ENCODE measurements at places on chromosomes 3 and 15.

DNA sequence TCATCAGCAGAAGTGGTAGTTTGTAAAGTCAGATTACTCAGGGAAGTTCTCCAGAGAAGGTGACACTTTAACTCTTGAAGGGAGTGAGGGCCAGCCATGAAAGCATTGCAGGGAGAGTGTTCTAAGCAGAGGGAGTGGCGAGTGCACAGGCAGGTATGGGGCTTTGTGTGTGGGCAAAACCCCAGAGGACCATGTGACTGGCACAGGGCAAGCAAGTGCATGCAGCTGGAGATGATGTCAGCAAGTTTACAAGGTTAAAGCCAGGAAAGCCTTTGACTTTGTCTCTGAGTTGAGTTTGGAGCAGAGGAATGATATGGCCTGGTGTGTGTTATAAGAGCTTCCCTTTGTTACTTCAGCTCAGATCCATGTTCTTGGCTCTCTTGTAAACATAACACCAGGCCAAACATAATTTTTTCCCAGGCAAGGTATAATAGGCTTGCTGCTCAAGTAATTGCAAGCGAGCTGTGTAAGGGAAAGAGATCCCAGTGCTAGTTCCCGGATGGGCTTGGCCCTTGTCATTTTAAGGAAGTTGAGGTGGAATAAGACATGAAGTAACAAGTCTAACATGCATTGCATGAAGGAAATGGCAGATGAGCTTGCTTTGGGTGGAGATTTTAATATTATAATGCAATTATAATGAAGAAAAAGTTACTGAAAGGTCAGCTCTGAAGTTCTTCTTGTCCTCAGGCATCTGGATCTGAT is 341.1 kb upstream of the LRRC3B start:
- no peak for DNase-seq

DNA sequence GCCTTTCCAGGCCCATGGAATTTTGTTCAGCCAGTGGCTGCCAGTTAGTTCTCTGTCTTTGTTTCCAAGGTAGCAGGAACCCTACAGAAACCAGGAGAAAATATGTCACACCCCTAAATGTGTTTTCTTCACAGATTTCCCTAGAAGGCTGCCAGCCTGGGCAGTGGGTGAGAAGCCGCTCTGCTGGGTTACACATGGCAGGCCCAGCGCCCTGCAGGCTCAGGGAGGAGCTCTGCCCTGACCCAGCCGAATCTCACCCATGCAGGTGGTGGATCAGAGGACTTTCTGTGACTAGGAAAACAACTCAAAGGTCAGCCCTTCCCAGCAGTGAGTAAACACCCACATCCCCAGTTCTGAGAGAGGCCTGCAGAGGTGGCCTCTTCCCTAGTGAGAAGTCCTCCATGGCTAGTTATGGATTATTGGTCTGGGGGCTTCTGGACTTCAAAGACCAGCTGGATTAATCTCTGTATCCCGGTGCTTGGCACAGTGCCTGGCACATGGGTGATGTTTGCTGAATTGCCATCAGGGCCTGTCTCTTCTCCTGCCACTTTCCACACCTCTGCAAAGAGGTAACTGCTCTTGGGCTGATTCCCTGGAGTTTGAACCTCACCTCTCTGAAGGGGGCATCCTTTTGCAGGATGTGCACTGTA is 34.7 kb upstream of the BDH1 start:
- DNase-seq: no peak

GRCh38 chr15:77721963-77722362 is 89.3 kb upstream of the LINGO1 start:
- DNase-seq: no peak

DNA sequence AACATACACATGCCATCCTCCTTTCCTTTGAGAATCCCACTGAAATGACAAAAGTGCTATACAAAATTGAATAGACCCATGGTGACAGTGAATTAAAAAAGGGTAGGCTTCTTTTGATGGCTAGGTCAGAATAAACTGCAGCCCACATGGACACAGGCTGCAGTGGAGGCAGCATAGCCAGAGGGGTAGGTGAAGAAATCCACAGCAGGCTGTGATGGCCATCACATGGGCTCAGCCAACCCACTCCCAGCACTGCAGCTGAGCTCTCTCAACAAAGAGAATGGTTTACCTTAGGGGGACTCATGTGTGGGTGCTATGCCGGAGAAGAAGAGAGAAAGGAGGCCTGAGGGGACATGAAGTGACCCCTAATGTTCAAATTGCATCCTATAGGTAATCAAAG is 331.1 kb downstream of the CHST2 start:
- no peak for DNase-seq

GRCh38 chr3:78794431-78794830 is 973.4 kb downstream of the ROBO1 start:
- DNase-seq: no peak

DNA sequence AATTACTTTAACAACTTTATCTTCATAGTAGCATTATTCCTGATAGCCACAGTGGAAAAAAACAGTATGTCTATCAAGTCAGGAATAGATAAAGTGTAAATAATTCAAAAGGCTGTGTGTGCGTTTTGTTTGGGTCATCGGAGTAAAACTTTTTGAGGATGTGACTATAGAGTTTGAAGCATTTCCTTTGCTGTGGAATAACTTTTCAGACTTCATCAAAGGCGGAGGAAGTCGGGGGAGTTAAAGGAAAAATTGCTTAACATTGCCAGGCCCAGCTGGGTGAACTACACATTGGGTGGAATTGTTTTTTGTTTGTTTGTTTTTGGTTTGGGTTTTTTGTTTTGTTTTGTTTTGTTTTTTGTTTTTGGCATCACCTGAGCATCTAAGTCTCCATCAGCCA is 70.4 kb upstream of the CRTC3 start:
- DNase-seq: no peak

- DNase-seq: no peak
These were observed 22.1 kb downstream of the ZNF621 start for GRCh38 chr3:40546816-40547215.

GRCh38 chr3:186732169-186732766 is 15.1 kb downstream of the KNG1 start:
- no peak for DNase-seq

GRCh38 chr3:10088256-10088655 is 19.8 kb downstream of the FANCD2OS start:
- DNase-seq: no peak

GRCh38 chr3:147354623-147355022 is 51.7 kb downstream of the ZIC4 start:
- no peak for DNase-seq

GRCh38 chr3:167773584-167773983 is 38.1 kb downstream of the SERPINI1 start:
- no peak for DNase-seq

- DNase-seq: no peak
These were observed 308.3 kb downstream of the GAP43 start for GRCh38 chr3:115931581-115931980.

- no peak for DNase-seq
These were observed 5.9 kb downstream of the ZSCAN2 start for GRCh38 chr15:84606653-84607120.

- DNase-seq: no peak
These were observed 59.7 kb downstream of the RLBP1 start for GRCh38 chr15:89161666-89162065.

GRCh38 chr3:187104933-187105332 is 34.4 kb downstream of the RPL39L start:
- no peak for DNase-seq

DNA sequence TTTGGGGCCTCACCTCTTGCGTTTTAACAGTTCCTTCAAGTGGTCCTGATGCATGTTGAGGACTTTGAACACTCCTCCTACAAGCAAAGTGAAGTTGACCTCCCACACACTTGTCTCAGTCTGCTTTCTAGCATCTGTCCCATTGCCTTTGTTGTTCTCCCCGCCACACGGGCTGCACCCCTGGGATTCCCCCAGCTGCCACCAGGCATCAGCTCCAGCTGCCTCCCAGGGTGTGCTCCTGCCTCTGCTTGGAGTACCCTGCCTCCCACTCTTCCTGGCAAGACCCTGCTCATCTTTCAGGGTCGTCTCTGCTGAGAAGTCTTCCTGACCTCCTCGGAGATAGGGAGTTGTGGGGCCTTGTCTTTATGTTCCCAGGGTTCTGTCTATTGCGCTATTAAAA is 52.2 kb downstream of the IGF1R start:
- no peak for DNase-seq

DNA sequence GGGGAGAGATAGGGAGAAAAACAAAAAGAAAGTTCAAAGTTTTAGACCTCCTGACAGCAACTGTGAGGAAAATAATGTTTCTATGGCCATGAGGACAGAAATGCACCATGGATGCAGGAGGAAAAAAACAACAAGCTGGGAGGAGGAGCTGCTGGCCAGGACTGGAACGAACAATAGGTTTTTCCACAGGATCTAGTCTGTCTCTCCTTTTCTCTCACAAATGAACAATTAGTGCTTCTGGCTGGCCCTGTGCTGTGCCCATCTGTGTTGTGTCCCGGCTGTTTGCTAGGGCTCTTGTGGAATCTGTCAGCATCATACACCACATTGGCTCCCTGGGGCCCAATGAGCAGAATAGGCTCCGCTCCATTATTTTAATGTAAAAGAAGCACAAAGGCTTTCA is 15.2 kb downstream of the GK5 start:
- DNase-seq: no peak

GRCh38 chr15:45704329-45705249 is 69.8 kb downstream of the SQOR start:
- peak; percentile 64 for DNase-seq

- DNase-seq: no peak
These were observed 14.1 kb downstream of the STARD5 start for GRCh38 chr15:81309647-81310450.

GRCh38 chr3:38649500-38650247 is at the start of gene SCN5A:
SCN5A (minus strand) TSS chr3:38649687; CDS start chr3:38633307, 16,380 bp downstream.
- DNase-seq: peak; percentile 75

GRCh38 chr3:195172896-195173295 is 98.1 kb downstream of the XXYLT1 start:
- DNase-seq: no peak

DNA sequence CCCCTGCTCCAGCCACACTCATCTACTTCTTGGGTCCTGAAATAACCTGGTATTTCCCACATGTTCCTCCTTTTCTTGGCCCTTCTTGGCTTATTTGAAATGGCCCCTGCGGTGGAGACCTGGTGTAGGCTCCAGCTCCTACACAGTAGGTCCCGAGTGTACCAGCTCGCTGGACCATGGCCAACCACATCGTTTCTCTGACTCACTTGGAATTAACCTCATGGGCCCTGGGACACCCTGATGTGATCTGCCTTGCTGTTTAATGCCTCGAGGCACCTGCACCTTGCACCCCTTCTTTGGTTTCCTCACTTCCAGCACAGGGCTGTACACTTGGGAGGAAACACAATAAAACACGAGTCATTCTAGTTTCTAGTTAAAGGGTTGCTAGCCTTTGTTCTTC is 60.3 kb downstream of the FEM1B start:
- no peak for DNase-seq

DNA sequence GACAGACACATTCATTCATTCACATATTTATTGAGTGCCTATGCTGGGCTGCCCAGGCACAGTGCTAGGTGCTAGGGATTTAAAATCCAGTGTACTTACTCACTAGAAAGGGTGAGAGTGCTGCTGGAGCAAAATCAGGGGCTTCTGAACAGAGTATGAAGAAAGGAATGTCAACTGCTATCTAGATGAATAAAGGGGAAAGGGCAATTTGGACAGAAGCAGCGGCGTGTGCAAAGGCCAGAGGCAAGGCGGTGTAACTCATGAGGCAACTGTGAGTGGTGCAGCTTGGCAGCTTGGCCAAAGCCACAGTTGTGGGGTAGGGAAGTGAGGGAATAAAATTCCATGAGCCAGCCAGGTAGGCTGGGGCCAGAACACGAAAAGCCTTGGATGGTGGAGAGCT is 76.7 kb downstream of the RAD18 start:
- no peak for DNase-seq

DNA sequence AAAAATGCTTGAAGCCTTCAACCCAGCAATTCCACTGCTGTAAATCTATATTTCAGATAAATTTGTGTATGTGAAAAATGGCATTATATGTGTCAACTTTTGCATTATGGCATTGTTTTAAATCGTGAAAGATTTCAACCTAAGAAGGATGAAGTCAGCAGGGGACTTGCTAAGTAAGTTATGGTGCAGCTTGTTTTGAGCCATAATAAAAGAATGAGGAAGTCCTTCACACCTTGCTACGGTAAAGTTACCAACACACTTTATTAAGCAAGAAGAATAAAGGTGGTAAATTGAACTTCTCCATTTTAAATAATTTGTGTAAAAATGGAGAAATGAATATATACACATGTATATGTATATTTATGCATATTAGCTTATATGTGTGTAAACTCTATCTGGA is 371.4 kb downstream of the ROBO2 start:
- DNase-seq: no peak

GRCh38 chr3:191296041-191296541 is 33.1 kb upstream of the CCDC50 start:
- DNase-seq: no peak

GRCh38 chr3:192812743-192813383 is 85.5 kb upstream of the FGF12 start:
- peak; percentile 39 for DNase-seq

DNA sequence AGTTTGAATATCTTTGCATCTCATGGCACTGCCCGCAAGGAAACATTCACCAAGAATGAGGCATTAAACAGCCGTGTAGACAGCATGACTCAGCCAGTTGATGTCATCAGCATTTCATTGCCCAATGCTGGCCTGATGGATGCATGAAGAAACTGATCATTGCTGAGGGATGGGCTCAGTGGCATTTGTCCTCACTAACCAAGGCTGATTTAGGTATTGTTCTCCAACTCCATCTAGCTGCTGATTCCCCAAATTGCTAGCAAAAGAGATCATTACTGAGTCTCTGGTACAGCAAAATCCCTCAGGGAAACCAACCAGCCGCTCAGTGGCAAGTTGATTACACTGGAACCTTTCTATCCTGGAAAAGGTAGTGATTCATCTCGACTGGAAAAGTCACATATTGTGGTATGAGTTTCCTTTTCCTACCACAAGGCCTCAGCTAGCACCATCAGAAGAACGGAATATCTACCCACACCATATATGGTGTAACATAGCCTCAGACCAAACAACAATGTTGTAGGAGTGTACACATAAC is 186.5 kb upstream of the GAP43 start:
- DNase-seq: no peak

- DNase-seq: no peak
These were observed 278.4 kb upstream of the ZPLD1 start for GRCh38 chr3:102156426-102156825.

DNA sequence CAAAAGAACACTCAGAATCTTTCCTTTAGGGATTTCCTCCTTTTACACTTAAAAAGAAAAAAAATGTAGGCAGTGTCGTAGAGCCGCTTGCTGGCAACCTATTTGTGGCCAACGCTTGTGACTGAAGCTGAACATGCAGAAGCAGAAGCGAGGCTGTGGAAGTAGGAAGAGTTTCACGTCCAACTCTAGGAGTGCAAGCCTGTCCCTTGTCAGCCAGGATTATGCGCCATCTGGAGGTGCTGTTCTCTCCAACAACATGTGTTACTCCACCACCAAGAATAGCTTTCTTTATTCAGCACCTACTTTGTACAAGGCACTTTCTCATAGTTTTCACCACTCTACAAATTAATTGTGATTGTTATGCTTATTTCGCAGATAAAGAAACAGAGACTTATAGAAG is 223.2 kb upstream of the LMCD1 start:
- no peak for DNase-seq
